ENCODE measurements at places on chromosomes 1 and 21.

DNA sequence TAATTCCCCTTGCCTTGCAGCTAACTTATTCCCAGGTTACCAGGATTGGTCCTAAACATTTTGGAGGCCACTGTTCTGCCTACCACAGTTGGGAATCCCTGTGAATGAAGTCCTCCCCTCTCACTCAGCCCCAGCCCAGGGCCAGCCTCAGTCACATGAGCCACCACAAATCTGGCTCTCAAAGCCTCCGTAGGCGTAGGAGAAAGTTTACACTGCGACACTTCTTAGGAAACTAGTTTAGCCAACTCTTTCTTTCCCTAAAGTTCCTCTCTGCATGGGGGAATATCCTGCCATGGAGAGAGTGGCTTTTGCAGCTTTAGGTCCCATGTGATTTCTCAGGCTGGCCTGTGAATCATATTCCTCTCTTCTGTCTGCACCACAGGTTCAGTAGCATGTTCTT is 45.7 kb upstream of the ETV3 start:
- DNase-seq, result no peak

- no peak for DNase-seq
Measured at GRCh38 chr1:76083189-76083588, 8.6 kb downstream of the ST6GALNAC3 start.

- DNase-seq, result no peak
Measured at GRCh38 chr1:100767176-100767890, 47.8 kb downstream of the VCAM1 start.

GRCh38 chr1:16012590-16013219 is 5.1 kb downstream of the HSPB7 start:
- peak; percentile 91 for DNase-seq

DNA sequence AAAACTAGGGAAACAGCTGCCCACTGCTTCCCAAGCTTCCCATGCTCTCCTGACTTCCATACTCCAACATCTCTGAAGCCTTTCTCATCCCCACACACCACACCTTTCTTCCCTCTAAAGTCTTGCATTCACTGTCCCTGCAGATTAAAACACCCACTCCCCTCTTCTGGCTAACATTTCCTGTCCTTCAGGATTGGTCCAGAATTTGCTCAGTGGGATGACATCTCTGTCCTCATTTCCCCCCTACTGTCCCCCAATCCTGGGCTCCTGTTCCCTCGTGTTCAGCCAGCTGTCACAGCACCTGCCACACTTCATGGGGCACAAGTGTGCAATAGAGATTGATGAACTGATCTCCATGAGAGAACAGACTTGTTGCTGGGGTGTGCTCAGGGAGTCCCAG is 82.7 kb downstream of the KCND3 start:
- no peak for DNase-seq

DNA sequence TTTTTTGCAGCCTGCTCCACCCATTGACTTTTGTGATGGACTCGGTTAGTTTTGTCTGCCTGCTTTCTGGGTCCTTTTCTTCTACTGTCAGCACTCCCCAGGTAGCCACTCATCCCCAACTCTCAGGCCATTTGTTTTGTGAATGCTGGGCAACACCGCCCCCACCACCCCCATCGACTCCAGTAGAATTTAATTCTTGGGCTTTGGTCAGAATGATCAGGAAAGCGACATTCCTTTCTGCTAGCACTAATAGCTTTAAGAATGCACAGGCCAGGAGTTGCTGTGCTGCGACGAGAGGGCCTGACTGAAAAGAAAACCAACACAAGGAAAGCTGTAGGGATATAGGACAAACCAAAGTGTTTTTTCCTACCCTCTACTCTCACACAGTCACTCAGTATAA is 144.4 kb downstream of the CDC7 start:
- no peak for DNase-seq

GRCh38 chr1:42170779-42171621 is 6.5 kb upstream of the GUCA2A start:
- DNase-seq, result no peak

DNA sequence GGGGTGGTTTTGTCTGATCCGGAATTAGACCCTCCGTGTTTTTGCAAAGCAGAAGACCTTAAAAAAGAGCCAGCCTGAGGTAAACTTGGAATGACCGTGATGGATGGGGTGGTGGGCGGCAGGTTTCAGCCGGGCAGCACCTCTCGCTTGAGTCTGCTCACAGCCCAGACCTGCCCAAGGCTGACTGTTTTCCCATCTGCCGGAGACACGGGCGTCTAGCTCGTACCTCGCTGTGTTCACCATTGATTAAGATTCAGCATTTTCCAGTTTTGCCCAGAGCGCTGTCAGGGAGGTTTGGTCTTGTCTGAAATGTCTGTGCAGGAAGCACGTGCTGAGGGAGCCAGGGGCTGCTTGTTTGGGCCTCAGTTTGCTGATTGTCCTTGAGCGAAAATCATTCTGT is 591 bp downstream of the KCNAB2 start:
- DNase-seq, result no peak

DNA sequence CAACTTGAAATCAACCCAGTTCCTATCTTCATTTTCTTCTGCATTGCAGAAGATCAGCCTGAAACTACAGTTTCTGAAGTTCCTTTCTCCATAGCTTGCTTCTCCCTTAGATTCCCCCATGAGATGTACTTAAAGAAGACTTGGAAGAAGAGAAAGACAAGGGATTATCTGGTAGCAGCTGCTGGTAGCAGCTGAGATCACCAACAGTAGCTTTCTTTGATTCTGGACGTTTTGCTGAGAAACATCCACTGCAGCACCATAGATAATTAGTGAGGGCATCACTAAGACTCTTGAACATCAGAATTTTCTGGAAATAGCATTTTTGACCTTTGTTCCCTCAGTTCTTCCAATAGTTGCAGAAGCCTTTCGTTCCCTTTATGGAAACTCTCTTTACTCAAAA is 465 bp upstream of the CFHR3 start:
- no peak for DNase-seq

DNA sequence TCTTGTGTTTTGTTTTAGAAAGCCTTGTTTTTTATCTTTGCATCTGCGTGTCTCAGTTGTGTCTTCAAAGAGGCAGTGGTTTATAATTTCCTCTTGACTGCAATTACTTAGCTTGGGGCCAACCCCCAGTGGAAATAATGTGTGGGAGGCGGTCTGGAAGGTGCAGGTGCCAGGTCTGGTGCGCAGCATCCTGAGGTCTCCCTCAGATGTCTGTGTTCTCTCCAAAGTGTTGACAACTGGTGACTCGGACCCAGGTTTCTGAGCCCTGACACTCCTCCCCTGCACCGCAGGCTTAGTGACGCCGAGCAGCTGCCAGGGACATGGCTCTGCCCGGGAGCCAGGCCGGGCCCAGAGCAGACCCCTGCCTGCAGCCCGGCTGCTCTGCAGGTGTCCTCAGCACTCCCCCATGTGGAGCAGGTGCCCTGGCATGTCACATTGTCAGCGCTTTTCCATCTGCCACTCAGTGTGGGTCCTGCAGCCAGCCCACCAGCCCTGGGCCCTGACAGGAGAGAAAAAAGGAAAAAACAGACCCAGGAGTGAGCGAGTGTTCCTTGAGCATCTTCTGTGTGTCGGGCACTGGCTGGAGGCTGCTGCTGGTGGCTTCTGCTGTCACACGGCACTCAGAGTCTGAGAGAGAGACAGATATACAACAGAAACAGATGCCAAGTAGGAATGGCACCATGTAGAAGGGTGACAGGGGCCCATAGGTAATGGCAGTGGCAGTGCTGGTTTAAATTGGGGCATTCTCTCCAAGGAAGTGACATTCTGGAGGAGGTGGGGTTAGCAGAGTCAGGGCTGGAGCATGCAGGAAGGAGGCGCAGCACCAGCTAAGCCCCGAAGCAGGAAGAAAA is 24.8 kb upstream of the SELENON start:
- no peak for DNase-seq

- no peak for DNase-seq
Measured at GRCh38 chr1:66349242-66349641, 184.7 kb upstream of the SGIP1 start.

- DNase-seq, result no peak
Measured at GRCh38 chr1:106232128-106232527, 824.3 kb upstream of the PRMT6 start.

DNA sequence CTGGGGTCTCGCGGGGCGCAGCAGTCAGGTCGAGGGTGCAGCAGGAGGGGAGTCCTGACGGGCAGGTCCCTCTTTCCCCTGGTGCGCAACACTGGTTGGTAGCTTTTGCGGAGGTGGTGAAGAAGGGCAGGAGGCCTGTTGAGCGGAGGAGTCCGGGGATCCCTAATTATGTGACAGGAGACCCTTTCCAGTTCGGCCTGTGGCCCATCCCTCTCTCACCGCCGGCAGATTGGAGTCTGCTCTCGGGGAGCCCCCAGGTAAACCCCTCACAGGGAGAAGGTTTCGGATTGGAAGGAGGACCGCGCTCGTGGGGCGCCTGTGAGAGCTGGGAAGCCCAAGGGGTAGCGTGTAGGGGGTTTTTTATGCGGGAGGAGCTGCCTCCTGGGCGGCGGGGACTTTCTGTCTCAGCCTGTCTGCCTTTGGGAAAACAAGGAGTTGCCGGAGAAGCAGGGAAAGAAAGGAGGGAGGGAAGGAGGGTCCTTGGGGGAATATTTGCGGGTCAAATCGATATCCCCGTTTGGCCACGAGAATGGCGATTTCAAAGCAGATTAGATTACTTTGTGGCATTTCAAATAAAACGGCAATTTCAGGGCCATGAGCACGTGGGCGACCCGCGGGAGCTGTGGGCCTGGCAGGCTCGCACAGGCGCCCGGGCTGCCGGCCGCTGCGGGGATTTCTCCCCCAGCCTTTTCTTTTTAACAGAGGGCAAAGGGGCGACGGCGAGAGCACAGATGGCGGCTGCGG is 9.5 kb downstream of the SIM2 start:
- DNase-seq, result no peak

DNA sequence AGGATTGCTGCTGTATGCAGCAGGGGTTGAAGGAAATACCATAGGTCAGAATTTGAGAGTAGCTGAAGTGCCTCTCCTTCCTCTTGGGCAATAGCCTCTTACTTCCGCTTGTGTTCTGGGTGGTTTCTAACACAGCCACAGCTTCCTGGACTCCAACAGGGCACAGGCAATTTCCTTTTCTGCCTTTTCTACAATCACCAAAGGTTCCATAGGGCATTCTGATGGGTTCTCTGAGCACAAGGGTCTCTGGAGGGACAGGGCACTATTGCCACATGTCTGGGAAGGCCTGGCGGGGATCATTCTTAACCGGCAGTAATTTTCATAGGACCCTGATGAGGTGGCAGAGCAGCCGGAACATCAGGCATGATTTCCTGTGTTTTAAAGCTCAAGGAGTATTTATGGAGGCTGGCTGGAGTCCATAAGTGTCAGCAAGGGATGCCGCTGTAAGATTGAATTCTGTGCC is 5.5 kb upstream of the AGTRAP start:
- no peak for DNase-seq

- no peak for DNase-seq
Measured at GRCh38 chr21:34971656-34972055, 77.4 kb downstream of the RUNX1 start.

GRCh38 chr1:157862114-157863070 is 20.8 kb upstream of the CD5L start:
- DNase-seq, result no peak

DNA sequence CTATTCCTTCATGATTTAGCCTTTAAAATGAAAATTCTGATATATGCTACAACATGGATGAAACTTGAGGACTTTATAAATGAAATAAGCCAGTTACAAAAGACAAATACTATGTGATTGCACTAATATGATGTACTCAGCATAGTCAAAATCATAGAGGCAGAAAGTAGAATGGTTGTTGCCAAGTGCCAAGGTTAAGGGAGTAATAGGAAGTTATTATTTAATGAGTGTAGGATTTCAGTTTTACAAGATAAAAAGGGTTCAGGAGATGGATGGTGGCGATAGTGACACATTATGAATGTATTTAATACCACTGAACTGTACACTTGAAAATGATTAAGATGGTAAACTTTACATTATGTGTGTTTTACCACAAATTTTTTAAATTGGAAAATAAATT is 73.1 kb upstream of the FMN2 start:
- no peak for DNase-seq

DNA sequence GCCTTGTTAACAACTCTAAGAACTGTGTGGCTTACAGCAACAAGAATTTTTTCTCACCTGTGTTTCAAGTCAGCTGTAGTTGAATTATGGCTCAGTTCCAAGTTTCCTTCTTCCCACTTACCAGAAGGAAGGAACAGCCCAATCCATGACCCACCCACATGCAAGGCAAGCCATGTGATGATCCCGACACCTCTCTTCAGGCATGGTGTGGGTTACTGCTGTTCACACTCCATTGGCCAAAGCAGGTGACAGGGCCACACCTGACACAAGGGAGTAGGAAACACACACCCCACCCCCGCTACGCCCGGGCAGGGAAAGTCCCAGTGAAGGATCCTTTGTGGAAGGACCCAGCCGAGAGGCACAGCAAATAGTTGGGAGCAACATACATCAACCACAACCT is 36.3 kb downstream of the KCNJ15 start:
- DNase-seq, result no peak

- no peak for DNase-seq
Measured at GRCh38 chr1:181208083-181208482, 119.6 kb downstream of the IER5 start.

GRCh38 chr1:41872074-41872473 is 46.6 kb downstream of the HIVEP3 start:
- DNase-seq, result no peak

GRCh38 chr1:61588736-61589672 is 135.9 kb downstream of the TM2D1 start:
- peak; percentile 68 for DNase-seq

DNA sequence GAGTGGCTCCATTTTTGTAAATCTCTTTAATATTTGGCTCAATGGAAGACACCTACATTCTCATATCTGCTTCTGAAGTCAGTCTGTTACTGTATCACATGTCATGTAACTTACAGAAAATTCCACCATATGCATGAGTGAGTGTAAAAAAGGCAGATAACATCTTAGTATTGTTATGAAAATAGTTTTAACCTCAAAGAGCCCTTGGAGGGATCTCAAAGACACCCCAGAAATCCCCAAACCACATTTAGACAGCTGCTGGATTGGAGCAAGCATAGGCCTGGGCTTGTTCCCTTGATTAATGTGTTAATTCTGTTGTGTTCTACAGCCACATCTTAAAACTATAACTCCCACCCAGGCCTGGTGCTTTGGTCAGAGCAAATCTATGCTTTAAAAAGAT is 16.9 kb downstream of the MACO1 start:
- no peak for DNase-seq

GRCh38 chr1:165434281-165434680 is 10.6 kb downstream of the RXRG start:
- DNase-seq, result no peak

GRCh38 chr1:184919892-184920291 is 54.4 kb downstream of the NIBAN1 start:
- no peak for DNase-seq
